Activated CD4-positive, alpha-beta memory T cell treated with anti-CD3 and anti-CD28 coated beads, Interleukin-2, amount 10 ng/mL, durations not matched to agents 7 days and 5 days (primary cell): ENCODE measurements at places on chromosomes 7 and 10.

DNA sequence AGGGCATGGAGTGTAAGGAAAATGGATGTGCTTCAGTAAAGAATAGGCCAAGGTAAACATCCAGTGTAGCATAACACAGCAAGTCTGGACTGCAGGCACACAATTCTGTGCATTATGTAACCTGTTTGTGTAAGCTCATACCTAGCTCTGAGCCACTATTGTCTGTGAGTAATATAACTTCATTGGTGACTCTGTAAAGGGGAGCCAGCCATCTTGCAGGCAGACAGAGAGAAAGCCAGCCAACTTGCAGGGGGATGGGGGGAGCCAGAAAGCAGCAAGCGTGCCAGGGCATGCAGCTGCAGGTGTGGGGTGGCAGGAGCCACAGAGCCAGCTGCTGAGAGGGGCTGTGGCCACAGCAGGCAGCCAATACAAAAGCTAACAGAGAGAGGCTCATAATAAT is 449.2 kb downstream of the IPMK start:
- no peak overlapping the region for H3K27ac ChIP-seq
- H3K27me3 ChIP-seq, result no peaks in the 10 kb centered on the region
- H3K4me1 ChIP-seq, result no peaks in the 10 kb centered on the region
- no peak for DNase-seq
- no peak overlapping the region for H3K4me3 ChIP-seq

DNA sequence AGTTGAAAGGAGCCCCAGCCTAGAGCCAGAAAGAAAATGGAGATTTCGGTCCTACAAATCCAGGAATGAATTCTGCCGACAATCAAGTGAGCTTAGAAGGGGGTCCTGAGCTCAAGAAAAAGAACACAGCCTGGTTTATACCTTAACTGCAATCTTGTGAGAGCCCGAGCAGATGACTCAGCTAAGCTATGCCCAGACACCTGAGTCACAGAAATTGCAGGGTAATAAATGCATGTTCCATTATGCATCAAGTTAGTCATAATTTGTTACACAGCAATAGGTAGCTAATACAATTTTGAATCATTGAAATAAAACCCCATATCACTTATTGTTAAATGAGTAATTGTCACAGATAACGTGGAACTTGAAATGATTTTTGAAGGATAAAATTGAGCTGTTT is 111.8 kb upstream of the FOXP2 start:
- H3K4me3 ChIP-seq, result no peak overlapping the region
- H3K27me3 ChIP-seq, result no peaks in the 10 kb centered on the region
- no peaks in the 10 kb centered on the region for H3K4me1 ChIP-seq
- no peak for DNase-seq
- H3K36me3 ChIP-seq, result no peaks in the 10 kb centered on the region

GRCh38 chr10:104931612-104932134 is 290.6 kb downstream of the SORCS3 start:
- H3K27me3 ChIP-seq, result no peaks in the 10 kb centered on the region
- no peaks in the 10 kb centered on the region for H3K36me3 ChIP-seq
- H3K4me3 ChIP-seq, result no peak overlapping the region
- no peaks in the 10 kb centered on the region for H3K4me1 ChIP-seq
- no peak overlapping the region for H3K27ac ChIP-seq
- no peak for DNase-seq

DNA sequence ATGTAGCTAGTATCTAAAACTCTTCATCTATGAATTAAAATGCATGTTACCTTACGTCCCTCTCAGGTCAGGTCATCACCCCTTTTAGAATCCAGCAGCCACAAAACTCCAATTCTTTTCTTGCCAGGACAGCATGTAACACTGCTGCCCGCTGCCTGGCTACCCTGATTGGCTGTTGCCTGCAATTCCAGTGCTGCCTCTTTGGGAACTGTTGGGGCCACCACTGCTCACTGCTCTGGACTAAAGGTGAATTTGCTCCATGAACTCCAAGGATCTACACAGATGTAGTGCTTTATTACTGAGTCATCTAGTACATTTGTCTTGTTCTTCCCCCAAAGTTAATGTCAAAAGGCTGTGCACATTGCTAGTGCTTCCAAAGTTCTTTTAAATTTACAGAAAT is 40.4 kb downstream of the SCIN start:
- H3K36me3 ChIP-seq, result no peaks in the 10 kb centered on the region
- no peak overlapping the region for H3K4me3 ChIP-seq
- no peaks in the 10 kb centered on the region for H3K4me1 ChIP-seq
- no peak for DNase-seq

DNA sequence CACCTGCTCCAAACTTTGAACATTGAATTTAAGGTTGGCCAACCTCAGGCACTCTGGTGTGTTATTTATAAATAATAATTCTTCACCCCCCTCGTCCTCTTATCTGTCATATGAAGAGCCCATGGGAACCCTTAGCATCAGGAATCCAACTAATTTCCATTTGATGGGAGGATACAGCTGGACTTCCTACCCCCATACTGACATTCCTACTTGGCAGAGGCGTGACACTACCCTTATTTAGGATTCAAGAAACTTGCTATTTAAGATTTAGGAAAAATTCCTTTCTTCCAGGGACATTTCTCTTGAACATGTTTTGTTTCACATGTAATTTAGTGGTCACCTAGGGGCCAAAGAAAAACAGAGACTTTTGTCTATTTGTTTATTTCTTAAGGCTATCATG is 171.9 kb upstream of the NRP1 start:
- peaks cover 18% of the 10 kb centered on the region for H3K27me3 ChIP-seq
- H3K4me1 ChIP-seq, result peaks cover 11% of the 10 kb centered on the region
- H3K4me3 ChIP-seq, result no peak overlapping the region
- no peaks in the 10 kb centered on the region for H3K36me3 ChIP-seq
- DNase-seq, result no peak
- H3K27ac ChIP-seq, result no peak overlapping the region

DNA sequence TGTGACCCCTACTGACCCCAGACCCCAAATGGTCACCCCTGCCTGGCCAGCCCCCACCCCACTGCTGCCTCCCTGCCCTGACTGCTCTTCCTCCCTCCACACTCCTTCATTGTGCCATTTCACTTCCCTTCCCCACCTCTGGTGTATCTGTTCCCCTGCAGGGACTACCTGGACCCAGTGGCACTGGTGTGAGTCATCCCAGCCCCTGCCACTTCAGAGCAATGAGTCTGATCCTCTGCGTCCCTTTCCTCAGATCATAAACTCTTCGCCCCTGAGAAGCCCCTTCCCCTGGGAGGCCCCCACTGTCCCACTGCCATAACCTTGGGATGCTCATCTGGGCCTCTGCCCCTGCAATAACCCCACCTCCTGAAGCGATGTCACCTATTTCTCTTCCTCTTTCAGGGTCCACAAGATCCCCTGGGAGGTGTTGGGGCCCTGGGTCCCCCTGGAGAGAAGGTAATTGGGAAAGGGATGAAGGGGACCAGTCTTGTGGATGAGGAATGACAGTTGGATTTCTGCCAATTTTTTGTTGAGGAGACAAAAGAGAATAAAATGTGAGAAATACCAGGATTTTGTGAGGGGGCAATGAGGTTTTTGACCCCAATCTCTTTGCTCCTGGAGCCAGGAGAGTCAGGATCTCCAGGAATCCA is 19.1 kb upstream of the VOPP1 start:
- no peaks in the 10 kb centered on the region for H3K4me1 ChIP-seq
- H3K27ac ChIP-seq, result no peak overlapping the region
- H3K27me3 ChIP-seq, result no peaks in the 10 kb centered on the region

- no peaks in the 10 kb centered on the region for H3K27me3 ChIP-seq
- H3K27ac ChIP-seq, result no peak overlapping the region
- H3K4me3 ChIP-seq, result no peak overlapping the region
- DNase-seq, result no peak
Observed at GRCh38 chr10:132762267-132762666, 23.7 kb downstream of the NKX6-2 start.

- no peak for DNase-seq
- no peak overlapping the region for H3K4me3 ChIP-seq
- peaks cover 23% of the 10 kb centered on the region for H3K36me3 ChIP-seq
- peaks cover 37% of the 10 kb centered on the region for H3K4me1 ChIP-seq
Observed at GRCh38 chr7:37434529-37434928, 14.1 kb downstream of the ELMO1 start.

DNA sequence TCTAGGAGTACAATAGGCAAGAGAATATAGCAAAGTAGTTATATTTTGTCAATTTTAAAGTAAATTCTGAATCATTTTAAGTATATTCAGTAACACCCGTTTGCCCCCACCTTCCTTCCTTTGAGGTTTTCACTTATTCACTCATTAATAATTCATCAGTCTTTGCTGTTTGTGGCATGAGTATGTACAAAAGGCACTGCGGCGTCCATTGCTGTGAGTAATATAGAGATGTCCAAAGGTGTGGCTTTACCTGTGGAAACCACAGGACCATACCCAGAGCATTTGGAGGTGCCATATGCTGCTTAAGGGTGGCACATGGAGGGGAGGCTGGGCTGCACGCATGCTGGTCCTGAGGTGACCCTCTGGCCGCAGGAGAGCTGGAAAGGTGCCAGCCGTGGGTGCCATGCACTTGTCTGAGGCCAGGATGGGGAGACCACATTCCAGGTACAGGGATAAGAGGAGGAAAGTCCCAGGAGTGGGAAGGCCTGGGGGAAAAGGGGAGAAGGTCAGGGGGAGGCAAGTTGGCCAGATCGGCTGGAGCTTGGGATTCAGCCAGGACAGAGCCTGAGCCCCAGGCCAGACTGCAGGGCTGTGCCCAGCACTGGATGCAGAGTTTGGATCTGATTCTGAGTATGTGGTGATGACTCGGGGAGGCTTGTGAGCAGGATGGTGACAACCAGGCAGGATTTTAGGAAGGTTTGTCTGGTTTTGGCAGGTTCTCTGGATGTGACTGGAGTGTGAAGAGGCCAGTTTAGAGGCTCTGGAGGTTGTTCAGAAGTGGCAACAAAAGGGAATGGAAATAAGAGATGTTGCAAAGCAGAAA is 223.4 kb downstream of the MGMT start:
- H3K36me3 ChIP-seq, result no peaks in the 10 kb centered on the region
- no peaks in the 10 kb centered on the region for H3K27me3 ChIP-seq
- H3K27ac ChIP-seq, result no peak overlapping the region
- no peak for DNase-seq
- no peak overlapping the region for H3K4me3 ChIP-seq
- no peaks in the 10 kb centered on the region for H3K4me1 ChIP-seq

DNA sequence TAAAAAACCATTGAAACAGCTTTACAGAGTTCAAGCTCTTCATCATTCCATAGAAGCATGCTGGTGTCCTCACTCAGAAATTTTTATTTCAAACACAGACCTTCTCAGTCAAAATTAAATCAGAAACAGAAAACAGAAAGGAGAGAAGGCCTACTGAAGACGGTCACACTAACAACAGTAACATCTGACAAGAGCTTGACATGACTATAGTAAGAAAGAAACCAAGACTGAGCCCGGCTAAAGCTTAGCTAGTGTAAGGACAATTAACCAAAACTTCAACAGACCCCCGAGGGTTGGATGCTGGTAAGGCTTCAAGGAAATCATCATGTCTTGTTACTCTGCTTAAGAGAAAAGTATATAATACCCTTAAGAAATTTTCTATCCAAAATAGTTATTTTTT is 38.6 kb downstream of the MTPN start:
- H3K4me1 ChIP-seq, result peaks cover 30% of the 10 kb centered on the region
- no peak for DNase-seq
- H3K4me3 ChIP-seq, result no peak overlapping the region
- H3K36me3 ChIP-seq, result peaks cover 21% of the 10 kb centered on the region

GRCh38 chr7:43141091-43141490 is 28.6 kb downstream of the HECW1 start:
- H3K27me3 ChIP-seq, result peaks cover 9% of the 10 kb centered on the region
- DNase-seq, result no peak
- no peak overlapping the region for H3K27ac ChIP-seq
- H3K36me3 ChIP-seq, result no peaks in the 10 kb centered on the region
- no peaks in the 10 kb centered on the region for H3K4me1 ChIP-seq

DNA sequence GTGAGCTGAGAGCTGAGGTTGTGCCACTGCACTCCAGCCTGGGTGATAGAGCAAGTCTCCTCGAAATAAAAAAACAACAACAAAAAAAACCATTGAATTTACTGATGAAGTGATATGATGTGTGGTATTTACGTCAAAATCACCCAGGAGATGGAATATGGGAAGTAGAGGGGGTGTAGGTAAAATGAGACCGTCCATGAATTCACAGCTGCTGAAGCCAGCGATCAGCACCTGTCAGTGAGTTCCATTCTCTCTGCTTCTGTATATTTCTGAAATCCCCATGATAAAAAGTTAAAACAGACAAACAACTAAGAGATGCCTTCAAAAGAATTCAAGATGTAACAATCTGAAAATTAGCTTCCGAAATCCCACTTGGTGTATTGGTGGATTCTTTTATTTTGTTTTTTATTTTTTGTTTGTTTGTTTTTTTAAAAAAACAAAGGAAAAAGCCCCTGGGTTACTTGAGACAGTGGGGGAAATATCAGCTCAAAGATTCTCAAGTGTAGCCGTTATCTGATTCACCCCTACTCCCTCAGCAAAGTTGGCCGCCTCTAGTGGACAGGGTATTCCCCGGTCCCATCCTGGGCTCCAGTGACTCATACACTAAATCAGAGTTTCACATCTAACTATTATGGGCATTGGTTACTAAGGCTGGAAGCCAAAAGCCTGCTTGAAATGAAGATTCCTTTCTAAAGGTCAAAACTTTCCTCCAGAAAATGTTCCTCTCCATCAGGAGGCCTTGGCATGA is 76.4 kb downstream of the MAP3K8 start:
- no peaks in the 10 kb centered on the region for H3K27me3 ChIP-seq
- H3K36me3 ChIP-seq, result no peaks in the 10 kb centered on the region
- H3K4me1 ChIP-seq, result peaks cover 33% of the 10 kb centered on the region
- no peak overlapping the region for H3K4me3 ChIP-seq

DNA sequence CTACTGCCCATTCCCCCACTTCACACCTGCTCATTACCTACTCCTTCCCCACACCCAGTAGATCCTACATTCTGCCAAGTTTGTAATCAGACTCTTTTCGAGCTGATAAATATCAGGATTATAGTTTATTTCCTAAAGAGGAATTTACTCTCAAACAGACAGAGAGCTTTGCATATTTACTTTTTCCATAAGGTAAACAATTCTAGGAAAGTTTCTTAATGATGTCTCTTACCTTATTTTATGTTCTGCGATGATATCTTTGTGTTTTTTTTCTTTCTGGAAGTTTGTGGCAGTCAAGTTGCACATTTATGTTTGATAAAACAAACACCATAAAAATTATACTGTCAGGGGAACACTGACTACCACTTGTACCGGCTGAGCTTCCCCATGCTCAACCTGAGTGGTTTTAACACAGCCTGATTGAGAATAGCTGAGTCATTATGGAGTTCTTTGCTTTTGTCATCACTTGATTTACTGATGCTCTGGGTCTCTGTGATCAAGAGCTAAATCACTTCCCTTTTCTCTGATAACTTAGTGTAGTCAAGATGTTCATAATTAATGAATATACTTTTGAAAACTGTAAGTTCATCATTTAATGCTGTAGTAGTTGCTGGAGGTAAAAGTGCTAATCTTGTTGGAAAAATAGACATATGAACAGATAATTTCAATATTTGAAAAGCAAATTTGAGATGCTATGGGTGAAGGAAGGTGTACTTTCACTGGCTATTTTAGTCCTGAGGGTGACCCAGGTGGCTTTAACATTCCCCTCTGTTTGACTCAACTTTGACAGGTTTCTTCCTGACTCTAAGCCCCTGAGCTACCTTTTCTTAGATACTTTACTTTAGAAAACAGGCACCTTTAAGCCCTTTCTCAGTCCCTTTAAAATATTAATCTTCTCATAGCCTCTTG is 1034.5 kb upstream of the LRRTM3 start:
- H3K4me1 ChIP-seq, result no peaks in the 10 kb centered on the region
- no peak for DNase-seq
- H3K27ac ChIP-seq, result no peak overlapping the region
- no peak overlapping the region for H3K4me3 ChIP-seq
